Central memory CD8-positive, alpha-beta T cell (primary cell): ENCODE measurements at places on chromosomes 7 and 10.

DNA sequence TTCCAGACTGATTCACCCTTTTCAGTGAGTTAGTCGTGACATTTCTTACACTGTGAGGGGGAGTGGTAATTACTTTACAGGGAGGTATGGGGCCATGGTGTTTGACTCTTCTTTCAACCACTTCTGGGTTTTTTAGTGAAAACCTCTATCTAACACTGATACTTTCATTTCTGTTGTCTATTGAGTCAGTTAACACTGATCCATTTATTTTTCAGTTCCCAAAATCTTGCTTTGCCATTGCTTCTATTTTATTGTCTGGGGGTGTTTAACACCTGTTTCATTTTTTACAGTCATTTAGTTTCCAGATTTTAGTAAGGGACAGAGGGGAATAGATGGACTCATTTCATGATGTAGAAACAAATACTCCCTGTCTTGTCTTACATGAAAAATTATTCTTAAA, 61.5 kb downstream of the HELLS start:
- no peak for DNase-seq

- DNase-seq, result no peak
Measured at GRCh38 chr10:18000601-18001000, 48.9 kb downstream of the SLC39A12 start.

- DNase-seq, result no peak
Measured at GRCh38 chr10:35355971-35356724, 19.8 kb downstream of the CCNY start.

- DNase-seq, result no peak
Measured at GRCh38 chr10:33387720-33388119, 53.3 kb upstream of the NRP1 start.

- no peak for DNase-seq
Measured at GRCh38 chr10:124066781-124067714, 26.4 kb downstream of the CHST15 start.

GRCh38 chr10:95384011-95384704, 93.4 kb upstream of the PDLIM1 start:
- no peak for DNase-seq

DNA sequence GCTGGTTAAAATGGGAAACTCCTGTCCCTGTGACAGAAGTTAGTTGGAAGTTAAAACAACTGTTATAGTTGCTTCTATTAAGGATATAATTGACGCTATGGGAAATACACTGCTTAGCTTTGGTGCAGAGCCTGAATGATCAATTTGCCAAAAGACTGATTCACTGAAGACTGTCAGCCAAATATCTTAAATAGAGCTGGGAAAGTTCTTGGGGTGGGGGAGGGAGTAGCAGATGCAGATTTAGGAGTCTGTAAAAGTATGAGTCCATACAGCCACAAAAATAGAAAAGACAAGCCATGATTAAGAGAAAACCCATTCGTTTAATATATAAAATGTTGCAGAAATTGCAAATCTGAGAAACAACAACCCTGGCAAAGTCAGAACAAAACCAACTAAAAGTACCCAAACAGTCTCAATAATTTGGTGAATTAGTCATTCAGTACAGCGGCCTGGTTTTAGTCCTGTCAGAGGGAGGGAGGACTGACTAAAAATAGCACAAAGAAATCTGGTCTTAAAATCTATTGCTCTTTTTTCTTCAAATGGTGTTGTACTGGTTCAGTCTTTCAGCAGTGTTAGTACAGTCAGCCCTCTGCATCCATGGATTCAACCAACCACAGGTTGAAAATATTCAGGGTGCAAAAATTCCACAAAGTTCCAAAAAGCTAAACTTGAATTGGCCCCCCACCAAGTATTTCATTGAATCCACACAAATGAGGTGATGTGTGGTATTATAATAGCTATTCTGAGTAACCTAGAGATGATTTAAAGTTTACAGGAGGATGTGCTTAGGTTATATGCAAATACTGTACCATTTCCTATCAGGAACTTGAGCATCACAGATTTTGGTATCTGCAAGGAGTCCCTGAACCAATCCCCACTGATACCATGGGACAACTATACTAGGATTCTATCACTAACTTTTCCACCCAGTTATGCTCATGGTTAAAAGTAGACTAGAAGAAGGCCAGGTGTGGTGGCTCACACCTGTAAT, 30.0 kb downstream of the STK17A start:
- DNase-seq, result no peak

DNA sequence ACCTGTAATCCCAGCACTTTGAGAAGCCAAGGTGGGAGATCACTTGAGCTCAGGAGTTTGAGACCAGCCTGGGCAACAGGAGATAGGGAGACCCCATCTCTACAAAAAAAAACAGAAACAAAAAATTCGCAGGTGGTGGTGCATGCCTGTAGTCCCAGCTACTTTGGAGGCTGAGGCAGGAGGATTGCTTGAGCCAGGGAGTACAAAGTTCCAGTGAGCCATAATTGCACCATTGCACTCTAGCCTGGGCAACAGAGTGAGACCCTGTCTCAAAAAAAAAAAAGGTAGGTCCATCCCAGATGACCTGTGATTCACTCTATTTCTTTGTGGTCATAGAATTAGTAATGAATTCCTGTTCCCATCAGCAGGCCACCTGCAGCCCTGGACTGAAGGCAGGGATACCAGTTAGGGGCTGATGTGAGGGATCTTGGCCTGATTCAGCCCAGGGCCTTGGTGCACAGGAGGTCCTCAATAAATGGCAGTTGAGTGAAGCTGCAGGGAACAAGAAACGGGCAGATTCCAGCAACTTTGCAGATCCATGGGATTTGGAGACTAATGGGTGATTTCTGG, at the start of gene MYH16:
TSS of gene MYH16 (plus strand) at position 364 of the 570 bp plus-strand sequence.
- DNase-seq, result no peak

GRCh38 chr7:105638902-105639495, 57.7 kb upstream of the EFCAB10 start:
- DNase-seq, result no peak

- no peak for DNase-seq
Measured at GRCh38 chr10:53957401-53957800, 843.6 kb downstream of the PCDH15 start.

GRCh38 chr10:132656283-132657126, 118.9 kb downstream of the INPP5A start:
- DNase-seq, result no peak

- no peak for DNase-seq
Measured at GRCh38 chr7:155090684-155091083, 20.6 kb downstream of the HTR5A start.
